ENCODE measurements at places on chromosomes 12 and 14. TPM values are rescaled to one million over a fixed set of nuclear protein-coding genes. Genes with fewer than 3 reads are reported as not detected.

Gene B4GALNT3
- not detected for total RNA-seq

Gene RTL1
- total RNA-seq, result under 0.01 TPM

Gene TMEM30B
- total RNA-seq, result 0.11 TPM

Gene DTX3
- 23.1 TPM for total RNA-seq

Gene RPL10L
- not detected for total RNA-seq

Gene PRIMA1
- not detected for total RNA-seq

Gene CEP83
- 17.2 TPM for total RNA-seq

Gene RNASE4
- 15.8 TPM for total RNA-seq

Gene HHIPL1
- 4.5 TPM for total RNA-seq

Gene KRT6C
- total RNA-seq, result not detected

Gene TOGARAM1
- total RNA-seq, result 21.5 TPM

Gene PIANP
- total RNA-seq, result under 0.01 TPM

Gene B4GALNT1
- total RNA-seq, result 4.0 TPM

Gene IRAK3
- total RNA-seq, result 2.0 TPM

Gene CCDC177
- total RNA-seq, result under 0.01 TPM

Gene HOXC13
- total RNA-seq, result not detected

Gene FOXJ2
- 6.9 TPM for total RNA-seq

Gene CMKLR1
- total RNA-seq, result not detected

Gene KLRF1
- total RNA-seq, result not detected

Gene KRT78
- total RNA-seq, result not detected

Gene KRT2
- not detected for total RNA-seq

Gene ARMH4
- total RNA-seq, result 10.7 TPM

Gene VCPKMT
- total RNA-seq, result 4.5 TPM

Gene NGB
- not detected for total RNA-seq

Gene PFDN5
- 448 TPM for total RNA-seq

Gene SLC38A4
- 0.25 TPM for total RNA-seq

Gene KRT82
- not detected for total RNA-seq

Gene IL31
- not detected for total RNA-seq

All from uterine smooth muscle cell (primary cell).